ENCODE measurements at places on chromosomes 12 and 14. TPM values are rescaled to one million over a fixed set of nuclear protein-coding genes. Genes with fewer than 3 reads are reported as not detected.

Gene RNASE13
- total RNA-seq = not detected

Gene PZP
- not detected for total RNA-seq

Gene PPM1A
- total RNA-seq = 26.0 TPM

Gene METTL17
- 42.4 TPM for total RNA-seq

Gene DMAC2L
- total RNA-seq = 6.5 TPM

Gene ANHX
- total RNA-seq = not detected

Gene MIP
- total RNA-seq = 0.32 TPM

Gene DHRS2
- not detected for total RNA-seq

Gene SLC4A8
- 6.7 TPM for total RNA-seq

Gene TAS2R7
- total RNA-seq = not detected

Gene OSGEP
- 36.8 TPM for total RNA-seq

Gene AJUBA
- 93.6 TPM for total RNA-seq

Gene NRL
- total RNA-seq = 1.8 TPM

Gene EFCAB11
- 2.8 TPM for total RNA-seq

Gene KRT3
- total RNA-seq = not detected

Gene SLC5A8
- not detected for total RNA-seq

Gene IAPP
- not detected for total RNA-seq

Gene GPRC5D
- not detected for total RNA-seq

Gene ZNF605
- total RNA-seq = 15.1 TPM

Gene LAG3
- 0.61 TPM for total RNA-seq

Gene CCDC197
- total RNA-seq = not detected

Gene RNASE3
- not detected for total RNA-seq

Gene GPR65
- total RNA-seq = 1.5 TPM

Gene TAS2R19
- 9.6 TPM for total RNA-seq

Gene CAPZA3
- not detected for total RNA-seq

Gene MDM2
- total RNA-seq = 147 TPM

Gene LRTM2
- total RNA-seq = not detected

Gene PPP1R1A
- not detected for total RNA-seq

Gene NKX2-1
- not detected for total RNA-seq

Gene TMEM132C
- total RNA-seq = not detected

Gene SINHCAF
- total RNA-seq = 12.2 TPM

Measured in hair follicle dermal papilla cell (primary cell).